ENCODE measurements at places on chromosomes 4 and X.
A peak's percentile ranks its signal among the peaks of the same experiment; 100 is the strongest.

DNA sequence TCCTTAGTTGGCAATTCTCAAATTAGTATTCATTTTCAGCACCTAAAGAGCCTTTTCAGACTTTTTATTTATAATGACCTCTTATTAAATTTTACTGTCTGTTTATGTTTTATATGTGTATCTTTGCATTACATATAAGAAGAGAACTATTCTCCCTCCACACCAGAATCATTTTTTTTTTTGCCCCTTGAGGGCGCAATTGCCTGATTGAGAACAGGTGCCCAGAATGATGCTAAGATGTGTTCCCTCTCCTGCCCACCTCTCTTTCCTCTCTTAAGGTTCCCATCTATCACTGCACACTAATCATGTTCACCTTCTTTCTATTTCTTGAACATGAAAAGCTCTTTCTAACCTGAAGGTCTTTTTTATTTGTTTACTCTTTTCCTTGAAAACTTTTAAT, 44.2 kb upstream of the ADAM29 start:
- peak; percentile 4 for DNase-seq

- no peak for DNase-seq
Measured at GRCh38 chrX:69705818-69706217, 89.9 kb downstream of the EDA start.

- no peak for DNase-seq
Measured at GRCh38 chr4:185781555-185782215, 30.3 kb downstream of the SORBS2 start.

GRCh38 chr4:8099981-8100464, 58.6 kb downstream of the ABLIM2 start:
- DNase-seq: no peak

GRCh38 chrX:68632491-68632890, 15.0 kb upstream of the STARD8 start:
- DNase-seq: no peak

Measured in GM03348 (cell line).